ENCODE measurements at places on chromosomes 6 and 20. TPM values are rescaled to one million over a fixed set of nuclear protein-coding genes. Genes with fewer than 3 reads are reported as not detected.

ALDH8A1 gene
- 0.33 TPM for total RNA-seq

ZBTB22 gene
- 18.0 TPM for total RNA-seq

MOXD1 gene
- 118 TPM for total RNA-seq

CFAP206 gene
- 0.50 TPM for total RNA-seq

TMEM217 gene
- 1.8 TPM for total RNA-seq

KAT14 gene
- total RNA-seq, result 14.0 TPM

NCOA6 gene
- 4.8 TPM for total RNA-seq

EYA2 gene
- 1.5 TPM for total RNA-seq

SCRT2 gene
- total RNA-seq, result not detected

CDH26 gene
- total RNA-seq, result 0.50 TPM

E2F1 gene
- total RNA-seq, result 1.8 TPM

TUBB1 gene
- not detected for total RNA-seq

PGC gene
- total RNA-seq, result not detected

GSTA1 gene
- total RNA-seq, result not detected

FOXA2 gene
- total RNA-seq, result not detected

CCN6 gene
- total RNA-seq, result not detected

TCF21 gene
- total RNA-seq, result 65.0 TPM

CDH22 gene
- not detected for total RNA-seq

GSTA2 gene
- total RNA-seq, result not detected

POM121L2 gene
- total RNA-seq, result not detected

RNF39 gene
- not detected for total RNA-seq

C20orf96 gene
- 7.9 TPM for total RNA-seq

HLA-DPB1 gene
- total RNA-seq, result 1.8 TPM

STMND1 gene
- total RNA-seq, result not detected

NR2E1 gene
- not detected for total RNA-seq

GRM4 gene
- not detected for total RNA-seq

ELOVL4 gene
- total RNA-seq, result 8.7 TPM

SENP6 gene
- 58.9 TPM for total RNA-seq

CHMP4B gene
- 38.8 TPM for total RNA-seq

ZNF335 gene
- 16.2 TPM for total RNA-seq

GRIK2 gene
- total RNA-seq, result not detected

BPIFB4 gene
- total RNA-seq, result not detected

GTSF1L gene
- total RNA-seq, result not detected

PKIB gene
- 11.1 TPM for total RNA-seq

GNAS-AS1 gene
- 1.3 TPM for total RNA-seq

CLDN20 gene
- not detected for total RNA-seq

FAM162B gene
- total RNA-seq, result 0.33 TPM

JAG1 gene
- 34.9 TPM for total RNA-seq

NKAIN4 gene
- not detected for total RNA-seq

C6orf120 gene
- 54.3 TPM for total RNA-seq

EFHC1 gene
- 21.8 TPM for total RNA-seq

RGS17 gene
- 25.5 TPM for total RNA-seq

CEBPB gene
- total RNA-seq, result 132 TPM

MAP7 gene
- 2.0 TPM for total RNA-seq

SPAG4 gene
- 11.2 TPM for total RNA-seq

TMEM200A gene
- 44.5 TPM for total RNA-seq

C20orf144 gene
- 0.44 TPM for total RNA-seq

PCK1 gene
- total RNA-seq, result not detected

MEP1A gene
- total RNA-seq, result not detected

PNPLA1 gene
- not detected for total RNA-seq
